Mesenchymal stem cell (in vitro differentiated cells and primary cell): ENCODE measurements at places on chromosomes 7 and 10.
A peak's percentile ranks its signal among the peaks of the same experiment; 100 is the strongest.

DNA sequence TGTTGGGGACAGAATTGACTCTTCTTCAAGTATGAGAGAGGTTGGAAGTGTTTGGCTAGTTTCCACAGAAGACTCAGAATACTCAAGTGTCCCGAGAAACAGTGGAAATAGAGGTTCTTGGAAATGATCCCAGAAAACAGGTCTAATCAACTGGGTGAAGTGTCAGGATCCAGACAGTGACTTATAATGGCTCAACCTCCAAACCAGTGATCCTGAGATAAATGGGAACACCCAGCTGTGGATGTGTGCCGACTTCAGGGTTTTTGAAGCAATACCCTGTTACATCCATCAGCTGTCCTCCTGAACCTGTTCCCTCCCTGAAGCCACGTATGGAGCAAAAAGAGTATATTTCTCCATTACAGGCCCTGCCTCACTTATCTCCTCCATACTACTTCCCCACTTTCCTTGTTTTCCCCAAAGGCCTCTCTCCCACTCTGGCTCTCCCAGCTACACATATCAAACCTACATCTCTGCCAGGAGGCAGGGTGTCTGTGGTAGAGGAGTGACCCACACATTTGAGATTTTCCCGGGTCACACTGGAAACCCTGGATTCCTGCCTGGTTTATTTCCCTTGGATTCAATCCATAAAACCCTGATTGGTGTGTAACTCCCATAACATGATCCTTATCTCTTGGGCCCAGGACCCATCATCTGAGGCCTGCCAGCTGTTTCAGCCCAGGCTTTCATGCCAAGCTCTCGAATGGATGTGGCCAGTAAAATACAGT is 17.6 kb upstream of the ELOVL3 start:
- no peak for DNase-seq

DNA sequence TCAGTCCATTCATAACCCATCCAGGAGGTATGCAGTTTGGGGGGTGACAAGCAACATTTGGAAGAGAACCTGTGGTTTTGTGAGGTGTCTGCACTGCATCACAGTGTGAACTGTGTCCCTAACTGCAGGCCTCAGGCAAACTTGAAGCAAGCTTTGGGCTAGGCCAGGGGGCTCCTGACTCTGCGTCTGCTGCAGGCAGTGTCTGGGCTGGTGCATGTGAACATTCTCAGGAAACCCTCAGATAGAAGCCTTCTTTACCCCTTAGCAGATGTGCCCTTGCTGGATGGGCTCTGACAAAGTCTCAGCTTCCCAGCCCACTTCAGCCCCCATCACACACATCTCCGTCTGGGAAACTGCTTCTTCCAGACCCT is 61.0 kb downstream of the VIPR2 start:
- no peak for DNase-seq

DNA sequence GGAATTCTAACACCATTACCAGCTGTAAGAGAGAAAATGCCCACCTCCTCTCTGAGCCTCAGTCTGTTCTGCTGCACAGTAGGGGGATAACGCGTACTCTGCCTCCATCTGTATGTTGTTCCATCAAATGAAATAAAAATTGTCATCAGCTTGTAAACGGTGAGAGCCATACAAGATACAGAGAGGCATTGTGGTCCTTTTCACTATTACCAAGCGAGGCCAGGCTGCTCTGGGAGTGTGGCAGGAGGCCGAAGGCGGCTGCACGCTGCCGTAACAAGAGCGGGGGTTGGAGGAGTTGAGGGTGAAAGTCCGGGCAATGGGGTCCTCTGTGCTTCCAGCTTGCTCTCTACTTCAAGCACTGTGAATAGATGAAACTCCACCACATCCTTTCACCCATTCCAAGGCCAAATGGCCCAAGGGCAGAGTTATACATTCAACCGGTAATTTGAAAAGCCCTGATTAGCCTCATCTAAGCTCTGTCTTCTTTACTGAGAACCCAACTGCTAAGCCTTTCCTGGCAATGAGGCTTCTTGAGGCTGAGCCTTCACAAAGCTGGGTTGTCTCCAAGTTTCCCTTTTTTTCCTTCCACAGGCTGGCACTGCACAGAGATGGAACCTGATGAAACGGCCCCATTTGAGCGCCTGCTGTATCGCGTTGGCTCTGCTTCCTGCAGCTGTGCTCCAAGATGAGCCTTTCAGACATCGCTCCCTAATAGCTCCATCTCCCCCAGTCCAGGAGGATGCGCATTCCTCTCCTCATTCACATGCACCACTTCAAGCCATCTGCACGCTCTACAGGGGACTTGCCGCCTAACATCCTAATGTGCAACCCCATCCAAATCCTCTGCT is 47.2 kb downstream of the PYROXD2 start:
- DNase-seq = no peak

DNA sequence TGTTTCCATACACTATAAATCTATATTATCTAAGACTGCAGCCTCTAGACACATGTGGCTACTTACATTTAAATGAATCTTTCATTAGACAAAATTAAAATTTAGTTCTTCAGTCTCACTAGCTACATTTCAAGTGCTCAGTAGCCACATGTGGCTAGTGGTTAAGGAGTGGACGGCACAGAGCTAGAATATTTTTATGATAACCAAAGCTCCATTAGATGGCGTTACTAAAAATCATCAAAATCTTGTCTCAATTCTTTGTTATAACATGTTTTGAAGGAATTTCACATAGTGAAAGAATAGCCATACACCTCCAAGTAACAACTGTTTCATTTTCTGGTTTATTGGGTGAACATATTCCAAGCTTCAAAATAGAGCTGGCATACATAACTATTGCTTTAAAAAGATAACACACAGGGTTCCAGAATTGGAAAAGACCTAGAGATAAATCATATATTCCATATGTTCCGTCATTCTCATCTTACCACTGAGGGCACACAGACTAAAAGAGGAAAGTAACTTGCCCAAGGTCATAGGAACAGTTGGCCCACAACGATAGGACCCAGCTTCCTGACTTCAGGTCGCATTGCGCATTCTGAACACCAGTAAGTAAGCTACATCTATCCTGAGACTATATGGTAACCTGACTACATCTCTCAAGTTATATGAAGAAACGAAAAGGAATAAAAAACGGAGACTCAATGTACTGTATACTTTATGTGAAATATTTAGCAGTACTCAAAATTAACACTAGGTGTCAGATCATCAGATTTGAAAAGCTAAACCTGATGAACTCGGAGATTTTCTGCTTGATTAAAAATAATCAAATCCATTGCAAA is 66.6 kb downstream of the CAV1 start:
- peak; percentile 40 for DNase-seq

DNA sequence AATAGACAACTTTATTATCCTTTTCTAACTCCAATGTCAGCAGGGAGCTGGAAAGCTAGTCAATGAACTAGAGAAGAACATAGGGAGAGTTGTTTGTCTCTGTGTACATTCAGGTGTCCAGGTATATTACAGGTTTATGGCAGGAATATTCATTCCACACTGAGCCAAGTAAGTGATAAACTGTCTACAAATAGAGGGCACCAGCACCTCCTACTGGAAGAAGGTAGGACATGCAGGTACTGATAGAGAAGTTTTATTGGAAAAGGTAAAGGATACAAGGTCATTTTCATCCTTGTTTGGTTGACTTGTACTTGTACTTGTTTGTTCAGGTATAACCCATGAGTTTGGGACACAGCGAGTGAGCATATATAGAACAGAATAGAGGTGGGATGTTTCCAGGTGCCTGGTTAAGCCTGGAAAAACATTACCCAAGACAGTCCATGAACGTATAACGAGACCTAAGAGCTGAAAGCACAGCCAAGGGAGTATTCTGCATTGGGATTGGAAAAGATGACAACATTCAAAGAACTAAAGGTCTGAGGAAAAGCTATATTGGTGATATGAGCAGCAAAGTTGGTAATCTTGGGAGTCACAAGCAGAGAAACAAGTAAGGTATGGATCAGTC is 61.4 kb upstream of the PPP1R3C start:
- peak; percentile 46 for DNase-seq

GRCh38 chr10:51129946-51130544 is 55.8 kb downstream of the PRKG1 start:
- DNase-seq = peak; percentile 22

GRCh38 chr7:112748381-112748780 is 41.8 kb downstream of the TMEM168 start:
- no peak for DNase-seq
